RWPE2 (cell line): ENCODE measurements at places on chromosomes 16 and 17.

- no peak for DNase-seq
Observed at GRCh38 chr17:76641501-76641900, 2.1 kb downstream of the ST6GALNAC1 start.

DNA sequence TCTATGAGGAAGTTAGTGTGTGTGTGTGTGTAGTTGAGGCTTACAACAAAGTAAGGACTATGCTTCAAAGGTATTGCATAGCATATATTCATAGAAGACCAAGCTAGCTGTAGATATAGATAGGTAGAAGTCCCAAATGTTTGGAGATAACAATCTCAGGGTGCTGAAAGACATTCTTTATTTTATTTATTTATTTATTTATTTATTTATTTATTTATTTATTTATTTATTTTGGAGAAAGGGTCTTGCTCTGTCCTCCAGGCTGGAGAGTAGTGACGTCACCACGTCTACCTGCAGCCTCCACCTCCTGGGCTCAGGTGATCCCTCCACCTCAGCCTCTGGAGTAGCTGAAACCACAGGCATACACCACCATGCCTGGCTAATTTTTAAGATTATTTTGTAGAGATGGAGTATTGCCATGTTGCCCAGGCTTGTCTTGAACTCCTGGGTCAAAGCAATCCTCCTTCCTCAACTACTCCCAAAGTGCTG lies 284.6 kb upstream of the KIF2B start:
- no peak for DNase-seq

GRCh38 chr16:12994402-12994801 lies 93.0 kb downstream of the SHISA9 start:
- no peak for DNase-seq

GRCh38 chr17:64658931-64659330 lies 3.2 kb downstream of the SMURF2 start:
- DNase-seq, result no peak

- DNase-seq, result no peak
Observed at GRCh38 chr16:27189335-27189972, 13.9 kb upstream of the KDM8 start.

GRCh38 chr16:10675216-10675615 lies 19.5 kb downstream of the TEKT5 start:
- DNase-seq, result no peak

DNA sequence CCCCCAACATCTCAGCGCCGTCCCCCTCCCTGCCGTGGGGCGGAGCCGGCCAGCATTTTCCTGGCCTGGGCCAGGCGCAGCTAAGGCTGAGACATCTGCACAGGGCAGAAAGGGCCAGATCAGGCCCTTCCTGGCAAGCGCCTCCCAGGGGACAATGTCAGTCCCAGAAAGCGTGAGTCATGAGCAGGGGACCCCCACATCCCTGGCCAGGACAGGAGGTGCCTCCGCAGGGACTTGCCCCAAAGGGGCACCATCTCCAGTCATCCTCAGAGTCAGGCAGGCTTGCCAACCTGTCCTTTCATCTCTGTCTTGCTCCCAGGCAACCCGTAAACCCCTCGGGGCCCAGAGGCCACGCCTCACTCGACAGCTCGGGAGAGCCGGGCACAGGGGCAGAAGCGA lies 43.2 kb downstream of the SOCS1 start:
- DNase-seq, result no peak

GRCh38 chr17:40884708-40885512 lies at the start of gene KRT20:
Gene KRT20, minus strand, starts transcription at chr17:40885242. Its CDS starts 57 bp downstream, at chr17:40885185.
- DNase-seq, result no peak

DNA sequence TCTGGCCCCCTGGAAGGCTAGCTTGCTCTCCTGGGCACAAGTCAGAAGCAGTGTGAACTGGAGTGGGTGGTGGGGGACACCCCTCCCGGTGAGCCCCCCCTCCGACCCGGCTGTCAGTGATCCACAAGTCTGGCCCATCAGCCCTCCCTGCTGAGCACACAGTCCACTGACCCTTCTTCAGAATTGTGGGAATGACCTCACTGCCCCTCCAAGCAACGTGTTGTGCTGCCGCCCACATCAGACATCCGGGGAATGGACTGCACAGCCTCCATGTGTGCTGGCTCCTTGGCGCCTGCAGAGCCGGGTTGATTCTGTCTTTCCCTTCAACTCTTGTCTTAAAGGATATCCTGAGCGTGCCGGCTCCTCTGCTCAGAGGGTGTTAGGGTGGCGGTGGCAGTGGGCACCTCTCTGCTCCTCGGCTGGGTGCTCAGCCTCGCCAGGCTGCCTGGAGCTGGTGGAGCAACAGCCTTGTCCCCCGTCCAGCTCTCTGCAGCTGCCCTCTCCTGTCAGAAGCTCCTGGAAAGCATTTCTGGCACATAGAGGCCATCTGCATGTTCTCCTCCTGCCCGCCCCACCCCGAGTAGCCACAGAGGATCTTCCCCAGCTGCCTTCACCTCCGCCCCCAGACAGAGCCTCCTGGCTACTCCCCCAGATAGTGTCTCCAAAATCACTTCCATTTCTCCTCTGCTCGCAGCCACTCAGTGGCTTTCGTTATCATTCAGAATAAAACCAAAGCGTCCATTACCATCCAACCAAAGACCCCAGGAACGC lies 19.8 kb downstream of the NPTX1 start:
- no peak for DNase-seq

GRCh38 chr16:64493709-64494108 lies 628.2 kb downstream of the CDH11 start:
- no peak for DNase-seq

- no peak for DNase-seq
Observed at GRCh38 chr17:75064867-75065561, 18.0 kb downstream of the KCTD2 start.

DNA sequence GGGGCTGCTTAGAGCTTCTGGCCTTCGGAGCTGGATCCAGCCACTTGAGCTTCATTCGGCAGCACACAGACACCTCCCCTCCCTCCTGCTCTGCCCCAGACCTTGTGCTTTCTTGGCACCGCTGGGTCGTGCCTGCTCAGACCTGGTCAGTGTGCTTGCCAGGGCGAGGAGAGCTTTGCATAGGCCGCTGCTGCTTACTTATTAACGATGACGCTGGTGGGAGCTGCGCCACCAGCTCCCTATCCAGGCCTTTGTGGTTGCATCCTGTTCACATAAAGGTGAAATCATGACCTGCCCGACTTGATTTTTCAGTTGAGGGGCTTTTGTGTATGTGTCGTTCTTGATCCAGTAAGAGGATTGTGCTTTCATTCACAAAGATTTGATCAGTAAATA lies 101.1 kb downstream of the MSI2 start:
- no peak for DNase-seq

- DNase-seq, result no peak
Observed at GRCh38 chr17:43006639-43007551, at the start of gene IFI35. Gene IFI35, plus strand, starts transcription at chr17:43006784. Its CDS starts 164 bp downstream, at chr17:43006948.

GRCh38 chr17:69716556-69716955 lies 302.1 kb downstream of the MAP2K6 start:
- DNase-seq, result no peak

DNA sequence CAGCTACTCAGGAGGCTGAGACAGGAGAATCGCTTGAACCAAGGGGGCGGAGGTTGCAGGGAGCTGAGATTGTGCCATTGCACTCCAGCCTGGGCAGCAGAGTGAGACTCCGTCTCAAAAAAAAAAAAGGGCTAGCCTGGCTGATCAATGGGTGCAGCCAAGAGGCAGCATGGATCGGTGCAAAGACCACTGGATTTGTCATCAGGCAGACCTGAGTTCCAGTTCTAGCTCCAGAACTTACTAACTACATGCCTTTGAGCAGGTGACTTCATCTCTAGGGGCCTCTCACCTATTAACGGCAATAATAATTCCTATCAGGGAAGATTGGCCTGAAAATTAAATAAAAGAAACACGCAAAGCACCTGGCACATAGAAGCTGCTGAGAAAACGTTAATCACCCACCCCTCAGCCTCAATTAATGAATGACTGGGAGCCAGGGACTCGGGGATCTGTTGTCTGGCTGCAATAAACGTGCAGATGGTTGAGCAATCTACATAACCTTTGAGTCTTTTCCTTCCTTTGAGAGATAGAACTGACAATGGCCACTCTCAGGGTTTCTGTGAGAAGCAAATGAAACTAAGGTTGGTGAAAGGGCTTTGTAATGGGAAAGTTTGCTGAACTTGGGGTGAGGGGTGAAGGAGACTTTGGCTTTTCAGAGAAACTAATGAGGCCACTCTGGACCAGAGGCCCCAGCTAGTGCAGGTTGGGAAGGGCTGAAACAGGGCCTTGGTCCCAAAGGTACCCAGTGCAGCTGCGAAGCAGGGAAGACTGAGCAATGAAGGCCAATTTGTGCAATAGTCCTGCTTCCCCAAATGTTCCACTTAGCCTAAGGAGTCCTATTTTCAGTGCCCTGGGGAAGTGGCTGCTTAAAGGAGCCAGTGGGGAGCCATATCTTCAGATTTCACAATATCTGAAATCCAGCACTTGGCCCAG lies 7.6 kb downstream of the SEZ6L2 start:
- no peak for DNase-seq

GRCh38 chr16:86466696-86467406 lies 43.5 kb upstream of the FOXF1 start:
- no peak for DNase-seq

DNA sequence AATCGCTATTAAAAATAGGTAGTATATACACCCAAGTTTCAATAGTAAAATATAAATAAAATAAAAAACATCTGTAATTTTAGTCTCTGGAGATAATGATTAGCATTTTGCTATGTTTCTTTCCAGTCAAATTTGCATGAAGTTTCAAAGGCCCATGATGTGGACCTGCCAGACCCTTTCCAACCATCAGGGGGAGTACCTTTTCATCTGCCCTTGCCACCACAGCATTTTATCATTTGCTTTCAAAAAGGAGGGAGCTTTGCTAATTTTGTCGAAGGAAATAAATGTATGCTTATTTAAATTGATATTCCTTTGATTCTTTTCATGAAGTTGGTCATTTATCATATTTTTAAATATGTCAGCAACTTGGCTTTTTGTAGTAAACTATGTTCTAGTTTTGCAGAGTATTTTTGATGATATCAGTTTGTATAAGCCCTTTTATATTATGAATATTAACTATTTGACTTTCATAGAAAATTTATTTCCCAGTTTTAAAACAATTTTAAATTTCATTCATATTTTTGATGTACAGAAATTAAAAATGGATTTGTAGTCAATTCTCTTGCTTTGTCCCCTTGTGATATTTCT lies 115.2 kb upstream of the NETO2 start:
- DNase-seq, result no peak

- DNase-seq, result no peak
Observed at GRCh38 chr16:12613131-12613991, 190.3 kb downstream of the CPPED1 start.

- no peak for DNase-seq
Observed at GRCh38 chr16:51181503-51181811, 30.4 kb upstream of the SALL1 start.

DNA sequence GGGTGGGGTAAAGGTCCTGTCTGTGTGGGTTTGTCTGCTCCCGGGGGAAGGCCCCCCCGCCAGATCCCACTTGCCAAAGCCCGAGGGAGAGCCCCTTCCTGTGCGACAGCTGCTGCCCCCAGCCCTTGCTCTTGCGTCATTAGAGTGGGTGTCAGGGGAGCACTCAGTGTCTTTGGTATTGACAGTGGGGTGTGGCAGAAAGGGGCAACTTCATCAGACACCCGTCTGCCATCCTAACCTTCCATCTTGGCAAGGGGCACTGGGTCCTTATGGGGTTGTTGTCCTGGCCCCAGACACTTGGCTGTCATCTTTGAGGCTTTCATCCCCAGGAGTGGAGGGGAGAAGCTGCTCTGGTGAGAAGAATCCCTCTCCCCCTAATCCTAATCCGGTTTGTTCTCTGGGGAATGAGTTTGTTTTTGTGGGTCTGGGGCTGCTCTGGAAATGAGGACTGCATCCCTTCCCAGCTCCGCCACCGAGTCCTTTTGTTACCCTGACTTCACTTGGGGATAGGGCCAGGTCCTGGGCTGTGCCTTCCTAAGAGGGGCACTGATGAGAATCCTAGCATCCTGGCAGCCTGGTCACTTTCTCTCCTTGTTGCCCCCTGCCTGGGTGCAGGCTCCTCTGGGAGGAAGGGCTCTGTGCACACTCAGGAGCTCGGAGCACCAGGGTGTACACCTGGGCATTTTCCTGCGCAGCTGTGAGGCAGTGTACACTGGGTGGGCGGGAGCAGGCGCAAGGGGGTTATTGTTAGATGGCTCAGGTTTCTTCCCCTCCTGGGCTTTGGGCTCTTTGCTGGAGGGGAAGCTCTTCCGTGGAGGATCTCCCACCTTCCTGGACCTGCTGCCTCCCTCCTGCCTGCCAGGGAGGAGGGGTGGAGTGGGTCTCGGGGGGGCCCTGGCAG lies 21.1 kb downstream of the GJD3 start:
- no peak for DNase-seq

DNA sequence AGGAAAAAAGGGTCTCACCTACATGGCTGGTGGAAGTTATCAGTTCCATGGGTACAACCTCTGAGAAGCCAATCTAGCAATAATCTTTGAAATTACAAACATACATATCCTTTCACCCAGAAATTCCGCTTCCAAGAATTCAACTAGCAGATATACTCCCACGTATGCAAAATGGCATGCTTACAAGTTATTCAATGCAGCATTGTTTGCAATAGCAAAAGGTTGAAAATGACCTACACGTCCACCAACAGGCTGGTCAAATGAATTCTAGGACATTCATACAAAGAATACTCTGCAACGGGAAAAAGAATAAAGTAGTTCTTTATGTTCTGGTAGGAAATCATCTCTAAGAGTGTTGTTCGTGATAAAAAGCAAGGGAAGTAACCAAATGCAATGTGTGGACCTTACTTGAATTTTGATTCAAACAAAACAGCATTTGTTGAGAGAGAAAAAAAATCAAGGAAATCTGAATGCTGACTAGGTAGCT lies 63.7 kb upstream of the NLK start:
- no peak for DNase-seq

DNA sequence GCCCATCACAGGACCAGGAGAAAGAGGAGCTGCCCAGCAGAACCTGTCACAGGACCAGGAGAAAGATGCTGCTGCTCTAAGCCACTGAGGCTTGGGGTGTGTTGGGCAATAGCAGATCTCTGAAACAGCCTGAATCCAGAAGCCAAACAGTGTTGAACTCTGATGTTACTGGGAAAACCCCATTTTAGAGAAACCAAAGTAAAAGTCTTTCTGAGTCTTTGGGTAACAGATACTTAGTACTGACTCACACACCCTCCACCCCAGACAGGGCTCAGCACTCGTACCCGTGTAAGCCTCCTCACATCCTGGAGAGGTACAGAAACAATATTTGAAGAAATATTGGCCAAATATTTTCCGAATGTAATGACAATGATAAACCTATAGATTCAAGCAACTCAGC lies 82.8 kb upstream of the GNG13 start:
- no peak for DNase-seq

DNA sequence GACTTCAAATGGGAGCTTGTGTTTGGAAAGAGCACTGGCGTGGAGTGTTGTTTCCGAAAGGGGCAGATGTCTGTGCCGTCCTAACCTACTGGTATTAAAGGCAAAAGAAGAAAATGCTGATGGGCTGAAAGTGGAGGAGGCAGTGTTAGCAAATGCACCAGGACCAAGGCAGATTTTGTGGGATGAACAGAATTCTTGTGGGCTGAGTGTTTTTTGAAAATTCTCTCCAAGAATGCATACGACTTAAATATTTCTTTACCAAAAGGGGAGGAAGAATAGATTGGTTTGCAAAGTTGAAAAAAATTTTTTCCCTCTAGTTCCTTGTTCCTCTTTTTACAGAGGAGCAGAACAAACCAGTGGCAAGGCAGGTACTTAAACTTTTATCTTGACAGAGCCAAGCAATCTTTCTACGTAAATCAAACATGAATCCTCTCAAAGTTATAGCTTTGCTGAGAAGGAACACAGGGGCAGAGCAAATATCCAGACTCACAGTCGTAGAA lies 16.8 kb downstream of the MARCHF10 start:
- DNase-seq, result no peak
